CD4-positive, alpha-beta memory T cell (primary cell): ENCODE measurements at places on chromosomes 2 and 18. TPM values are rescaled to one million over a fixed set of nuclear protein-coding genes. Genes with fewer than 3 reads are reported as not detected.

DNA sequence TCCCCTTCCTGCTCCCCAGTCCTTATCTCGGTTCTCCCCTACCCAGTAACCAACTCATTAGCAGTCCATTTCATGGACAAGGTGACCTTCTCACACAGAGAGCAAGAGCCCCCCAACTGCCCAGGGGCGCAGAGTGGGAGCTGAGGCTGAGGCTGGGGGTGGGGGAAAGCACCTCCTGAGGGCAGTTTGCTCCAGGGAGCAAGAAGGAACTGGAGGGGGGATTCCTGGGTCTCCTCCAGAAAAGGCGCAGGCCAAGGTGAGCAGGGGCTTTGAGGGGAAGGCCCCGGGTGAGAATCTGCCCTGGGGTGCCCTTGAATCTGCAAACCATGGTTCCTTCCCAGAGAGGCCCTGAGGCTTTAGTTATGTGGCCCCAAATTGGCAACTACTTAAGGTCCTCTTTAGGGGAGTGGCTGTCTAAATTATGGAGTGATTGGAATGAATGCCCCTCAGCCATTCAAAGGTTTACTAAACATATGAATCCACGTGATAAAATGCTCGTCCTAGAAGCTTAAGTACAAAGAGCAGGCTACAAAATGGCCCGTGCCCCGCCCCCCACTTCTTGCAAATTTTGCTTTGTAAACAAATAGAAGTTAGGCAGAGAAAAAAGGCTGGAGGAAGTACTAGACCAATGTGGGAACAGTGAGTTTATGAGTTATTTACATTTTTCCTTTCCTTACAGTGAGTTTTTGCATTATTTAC, 123.5 kb upstream of the HS6ST1 start:
- H3K27ac ChIP-seq, result no peak overlapping the region
- H3K4me1 ChIP-seq, result no peaks in the 10 kb centered on the region
- no peaks in the 10 kb centered on the region for H3K27me3 ChIP-seq
- no peak for DNase-seq
- no peak overlapping the region for H3K4me3 ChIP-seq

Gene CLEC4F
- polyA plus RNA-seq, result not detected

GRCh38 chr2:216474925-216475670, 23.5 kb upstream of the RPL37A start:
- H3K27me3 ChIP-seq, result no peaks in the 10 kb centered on the region
- H3K4me3 ChIP-seq, result no peak overlapping the region
- no peak overlapping the region for H3K27ac ChIP-seq
- DNase-seq, result no peak
- H3K36me3 ChIP-seq, result peaks cover 12% of the 10 kb centered on the region
- peaks cover 10% of the 10 kb centered on the region for H3K4me1 ChIP-seq

DNA sequence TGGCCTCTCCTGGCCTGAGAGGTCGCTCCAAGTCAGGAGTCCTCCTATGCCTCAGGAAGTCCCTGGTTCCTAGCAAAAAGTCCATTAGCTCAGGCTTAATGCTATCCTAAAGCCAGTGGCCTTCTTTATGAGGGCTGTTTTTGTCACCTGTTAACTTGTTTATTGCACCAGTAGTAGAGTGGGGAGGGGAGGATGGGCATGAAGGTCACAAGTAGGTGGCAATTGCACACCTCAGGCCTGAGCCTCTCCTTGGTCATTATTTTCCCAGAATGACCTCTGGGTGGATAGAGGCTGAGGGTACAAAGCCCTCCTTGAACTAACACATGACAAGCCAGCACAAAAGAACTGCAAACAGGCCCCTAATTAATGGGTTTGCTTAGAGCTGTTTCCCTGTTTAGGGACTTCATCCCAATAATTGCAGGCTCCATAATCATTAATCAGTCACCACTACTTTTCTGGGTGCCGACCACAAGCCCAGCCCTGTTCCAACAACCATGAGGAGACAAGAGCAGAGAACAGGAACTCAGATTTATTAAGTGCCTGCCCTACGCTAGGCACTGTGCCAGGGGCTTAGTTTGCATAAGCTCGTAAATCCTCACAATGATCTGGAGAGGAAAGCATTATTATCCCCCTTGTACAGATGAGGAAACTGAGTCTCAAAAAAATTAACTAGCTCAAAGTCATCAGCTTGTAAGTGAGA, 123.0 kb upstream of the PKDCC start:
- no peak for DNase-seq
- no peaks in the 10 kb centered on the region for H3K27me3 ChIP-seq
- no peak overlapping the region for H3K4me3 ChIP-seq
- H3K4me1 ChIP-seq, result no peaks in the 10 kb centered on the region

DNA sequence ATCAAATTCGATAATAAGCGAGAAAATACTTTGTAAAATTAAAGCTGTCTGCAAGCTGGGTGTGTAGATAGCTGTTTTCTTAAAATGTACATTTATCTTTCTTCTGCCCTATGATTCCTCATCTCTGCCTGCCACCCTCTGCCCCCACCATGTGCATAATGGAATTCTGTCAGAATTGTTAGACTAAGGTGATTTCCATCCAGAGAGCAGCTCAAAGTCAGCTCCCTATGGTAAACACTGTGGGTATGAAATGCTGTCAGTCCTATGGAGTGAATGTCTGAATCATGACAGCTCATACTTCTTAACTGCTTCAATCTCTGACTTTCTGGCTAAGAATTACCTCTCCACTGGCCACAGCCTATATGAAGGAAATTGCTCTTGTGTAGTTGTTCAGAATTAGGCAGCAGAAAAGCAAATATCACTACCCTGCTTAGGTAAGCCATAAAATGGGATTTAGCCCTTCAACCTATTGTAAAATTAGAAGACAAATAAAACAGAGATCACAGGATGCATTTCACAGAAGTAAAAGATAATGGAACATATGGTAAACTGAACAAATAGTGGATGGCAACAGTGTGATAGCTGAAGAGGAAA, 137.7 kb downstream of the CD8B2 start:
- no peak overlapping the region for H3K27ac ChIP-seq
- no peak for DNase-seq
- H3K27me3 ChIP-seq, result no peaks in the 10 kb centered on the region
- no peaks in the 10 kb centered on the region for H3K4me1 ChIP-seq
- H3K4me3 ChIP-seq, result no peak overlapping the region
- no peaks in the 10 kb centered on the region for H3K36me3 ChIP-seq

GRCh38 chr18:61428266-61428665, 95.0 kb downstream of the CDH20 start:
- no peaks in the 10 kb centered on the region for H3K27me3 ChIP-seq
- no peaks in the 10 kb centered on the region for H3K4me1 ChIP-seq
- DNase-seq, result no peak
- no peaks in the 10 kb centered on the region for H3K36me3 ChIP-seq
- no peak overlapping the region for H3K4me3 ChIP-seq

DNA sequence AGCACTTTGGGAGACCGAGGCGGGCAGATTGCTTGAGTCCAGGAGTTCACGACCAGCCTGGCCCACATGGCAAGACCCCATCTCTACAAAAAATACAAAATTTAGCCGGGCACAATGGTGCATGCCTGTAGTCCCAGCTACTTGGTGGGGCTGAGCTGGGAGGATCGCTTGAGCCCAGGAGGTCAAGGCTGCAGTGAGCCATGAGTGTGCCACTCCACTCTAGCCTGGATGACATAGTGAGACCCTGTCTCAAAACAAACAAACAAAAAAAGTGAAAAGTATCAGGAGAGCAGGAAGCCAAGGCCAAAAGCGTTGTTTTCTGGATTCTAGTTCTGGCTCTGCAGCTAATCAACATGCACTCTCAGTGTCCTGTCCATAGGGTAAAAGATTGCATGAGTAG, 10.7 kb upstream of the CLASP1 start:
- no peaks in the 10 kb centered on the region for H3K4me1 ChIP-seq
- no peak for DNase-seq
- no peaks in the 10 kb centered on the region for H3K27me3 ChIP-seq
- no peaks in the 10 kb centered on the region for H3K36me3 ChIP-seq
- H3K4me3 ChIP-seq, result no peak overlapping the region

Gene PLGLB1
- polyA plus RNA-seq, result 0.79 TPM

Gene TMEM198
- not detected for polyA plus RNA-seq

- H3K4me3 ChIP-seq, result no peak overlapping the region
- no peaks in the 10 kb centered on the region for H3K4me1 ChIP-seq
- H3K27me3 ChIP-seq, result no peaks in the 10 kb centered on the region
- no peak for DNase-seq
- H3K27ac ChIP-seq, result no peak overlapping the region
These were observed 39.2 kb upstream of the GNAL start for GRCh38 chr18:11649839-11650238.
